ENCODE measurements at places on chromosomes 12 and 14. TPM values are rescaled to one million over a fixed set of nuclear protein-coding genes. Genes with fewer than 3 reads are reported as not detected.

Gene FOXG1
- not detected for total RNA-seq

Gene CDK2
- total RNA-seq: 21.4 TPM

Gene IFT81
- 5.4 TPM for total RNA-seq

Gene ACACB
- 1,896 TPM for total RNA-seq

Gene PWP1
- total RNA-seq: 41.4 TPM

Gene SMIM41
- total RNA-seq: 0.45 TPM

Gene FKBP11
- total RNA-seq: 34.2 TPM

Gene TAS2R7
- not detected for total RNA-seq

Gene KCNC2
- total RNA-seq: not detected

Gene TMEM253
- 2.2 TPM for total RNA-seq

Gene CLECL1
- total RNA-seq: not detected

Gene CLEC4D
- total RNA-seq: 4.8 TPM

Gene C1QL4
- total RNA-seq: not detected

Gene ACOT6
- not detected for total RNA-seq

Gene OR6C2
- not detected for total RNA-seq
